ENCODE measurements at places on chromosomes 1 and 21. TPM values are rescaled to one million over a fixed set of nuclear protein-coding genes. Genes with fewer than 3 reads are reported as not detected.
A peak's percentile ranks its signal among the peaks of the same experiment; 100 is the strongest.

Gene HFM1
- 7.1 TPM for total RNA-seq

Gene ZCCHC17
- 29.5 TPM for total RNA-seq

Gene MYOCOS
- total RNA-seq: not detected

Gene PLA2G2A
- 26.1 TPM for total RNA-seq

Gene ANGPTL1
- total RNA-seq: 0.43 TPM

Gene CORT
- total RNA-seq: not detected

Gene C2CD4D
- total RNA-seq: 0.43 TPM

Gene CHIA
- 1.9 TPM for total RNA-seq

Gene CNTN2
- 6.3 TPM for total RNA-seq

Gene PLEKHG5
- total RNA-seq: 30.6 TPM

Gene CFHR5
- not detected for total RNA-seq

Gene TTC24
- total RNA-seq: not detected

Gene INPP5B
- 16.1 TPM for total RNA-seq

Gene NOS1AP
- 10.3 TPM for total RNA-seq

DNA sequence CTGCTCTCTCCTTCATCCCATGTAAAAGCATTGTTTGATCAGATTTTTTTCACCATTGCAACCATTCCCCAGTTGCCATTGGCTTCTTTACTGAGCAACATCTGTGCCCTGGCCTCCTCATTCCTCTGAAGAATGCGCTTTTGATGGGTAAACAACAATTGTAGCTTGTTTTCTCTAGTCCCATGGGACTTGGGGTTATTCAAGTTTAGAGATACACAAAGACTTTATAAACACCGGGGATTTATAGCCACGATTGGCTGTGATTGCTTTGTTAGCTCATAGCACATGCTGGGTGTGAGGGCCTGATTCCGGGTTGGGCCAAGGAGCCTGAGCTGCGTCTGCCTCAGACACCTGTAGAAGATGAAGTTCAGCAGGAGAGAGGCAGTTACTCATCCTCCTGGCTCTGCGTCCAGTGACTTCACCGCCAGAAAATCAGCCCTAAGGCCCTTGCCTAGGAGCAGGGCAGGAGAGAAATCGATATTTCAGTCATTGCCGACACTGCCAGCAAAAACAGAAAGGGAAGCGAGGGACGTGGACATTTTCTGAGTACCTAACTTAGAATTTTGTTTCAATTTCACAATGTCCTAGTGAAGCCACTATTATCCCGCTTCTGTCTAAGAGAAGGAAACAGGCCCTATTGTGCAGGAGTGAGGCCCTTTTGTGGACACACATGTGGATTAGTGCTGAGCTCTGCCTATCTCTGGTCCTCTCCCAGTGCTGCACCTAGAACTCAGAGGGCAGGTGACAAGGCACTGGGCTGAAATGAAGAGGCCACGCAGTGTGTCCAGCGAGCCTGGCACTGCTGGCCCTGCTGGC is 159.8 kb upstream of the USP24 start:
- DNase-seq: no peak

DNA sequence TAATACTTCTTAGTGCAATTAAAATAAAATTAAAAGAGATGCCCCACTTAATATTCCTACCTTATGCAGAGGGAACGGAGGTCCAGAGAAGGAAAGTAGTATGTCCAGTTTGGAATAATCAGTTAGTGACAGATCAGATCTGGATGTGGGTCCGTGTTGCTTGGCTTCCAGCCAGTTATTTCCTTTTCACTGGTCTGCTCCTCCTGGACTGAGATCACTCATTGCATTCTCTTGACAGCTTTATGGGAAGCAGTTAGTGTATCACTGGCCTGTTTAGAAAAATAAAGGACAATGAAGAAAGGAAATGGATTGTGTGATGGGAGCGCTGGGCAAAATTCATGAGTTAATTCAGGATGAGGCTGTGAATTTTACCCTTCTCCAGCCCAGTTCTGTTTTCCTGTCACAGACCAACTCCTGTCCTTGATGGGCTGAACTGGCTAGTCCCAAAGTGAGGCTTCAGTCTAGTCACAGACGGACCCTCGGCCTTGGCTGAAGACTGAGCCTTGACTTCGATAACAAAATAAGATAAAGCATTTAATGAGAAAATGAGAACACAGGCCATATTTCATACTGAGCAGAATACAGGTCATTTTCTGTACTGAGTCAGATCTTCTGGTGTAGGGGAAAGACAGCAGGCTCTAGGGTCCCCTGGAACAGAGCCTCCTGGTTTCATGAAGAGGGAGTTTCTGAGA is 85.2 kb upstream of the TRABD2B start:
- no peak for DNase-seq

- DNase-seq: no peak
These were observed 167.2 kb upstream of the PDE4B start for GRCh38 chr1:65625528-65625927.

- DNase-seq: no peak
These were observed 8.7 kb upstream of the SLC25A24 start for GRCh38 chr1:108208724-108209446.

- no peak for DNase-seq
These were observed 18.4 kb downstream of the OLIG1 start for GRCh38 chr21:33088384-33088783.

DNA sequence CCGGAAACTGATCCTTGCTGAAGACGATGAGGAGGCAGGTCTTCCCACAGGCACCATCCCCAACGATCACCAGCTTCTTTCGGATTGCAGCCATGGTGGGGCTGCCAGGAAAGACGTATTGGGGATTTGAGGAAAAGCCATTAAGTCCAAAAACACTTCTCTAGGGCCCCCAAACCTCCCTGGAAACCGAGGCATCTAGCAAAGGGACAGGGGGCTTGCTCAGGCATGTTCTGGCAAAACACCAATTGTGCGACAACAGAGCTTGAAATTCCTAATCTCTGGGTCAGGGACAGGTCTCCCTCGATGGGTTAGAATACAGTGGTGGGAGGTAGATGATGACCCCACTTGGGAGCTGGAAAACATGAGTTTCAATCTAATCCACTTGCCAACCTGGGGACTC is 3.2 kb downstream of the RHOC start:
- DNase-seq: no peak

- DNase-seq: no peak
These were observed 440 bp downstream of the PIGP start for GRCh38 chr21:37072274-37072987.

GRCh38 chr1:237613984-237614383 is 276.7 kb downstream of the ZP4 start:
- DNase-seq: no peak

DNA sequence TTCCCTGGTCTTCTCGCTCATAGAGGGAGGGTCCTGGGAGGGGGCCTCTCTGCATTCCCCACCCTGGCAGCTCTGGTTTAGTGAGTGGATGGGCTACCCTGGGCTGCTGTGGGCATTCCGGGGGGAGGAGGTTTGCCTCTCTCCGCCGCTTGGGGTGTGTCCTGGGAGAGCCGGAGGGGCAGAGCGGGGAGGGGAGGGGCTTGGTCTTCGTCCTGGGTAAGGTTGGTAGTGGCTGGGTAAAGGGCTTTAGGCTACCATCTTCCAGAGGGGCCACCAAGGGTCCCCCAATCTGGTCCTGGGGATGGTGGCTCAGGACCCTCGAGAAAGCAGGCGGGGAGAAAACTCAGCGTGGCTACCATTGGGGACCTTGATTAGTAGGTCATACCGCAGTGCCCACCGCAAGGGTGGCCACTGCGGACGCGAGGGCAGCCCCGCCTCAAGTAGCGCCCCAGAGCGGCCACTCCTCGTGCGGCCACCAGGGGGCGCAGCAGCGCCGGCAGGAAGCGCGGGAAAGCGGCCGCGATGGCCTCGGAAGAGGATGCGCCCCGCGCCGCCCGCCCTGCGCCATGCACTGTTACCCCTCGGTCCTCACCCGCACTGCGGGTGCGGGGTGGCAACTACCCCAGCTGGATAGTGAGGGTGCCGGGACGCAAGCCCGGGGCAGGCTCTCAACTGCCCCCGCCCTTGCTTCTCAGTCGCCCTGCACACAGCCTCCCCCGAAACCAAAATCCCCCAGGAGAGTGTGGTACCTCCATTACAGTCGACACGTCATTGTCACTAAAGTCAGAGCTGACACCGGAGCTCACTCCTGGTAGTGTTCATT is 44.1 kb upstream of the SLC25A33 start:
- peak; percentile 80 for DNase-seq

- DNase-seq: no peak
These were observed 1.6 kb downstream of the CA14 start for GRCh38 chr1:150259217-150259616.

GRCh38 chr21:15732290-15732995 is 2.7 kb downstream of the USP25 start:
- DNase-seq: no peak

DNA sequence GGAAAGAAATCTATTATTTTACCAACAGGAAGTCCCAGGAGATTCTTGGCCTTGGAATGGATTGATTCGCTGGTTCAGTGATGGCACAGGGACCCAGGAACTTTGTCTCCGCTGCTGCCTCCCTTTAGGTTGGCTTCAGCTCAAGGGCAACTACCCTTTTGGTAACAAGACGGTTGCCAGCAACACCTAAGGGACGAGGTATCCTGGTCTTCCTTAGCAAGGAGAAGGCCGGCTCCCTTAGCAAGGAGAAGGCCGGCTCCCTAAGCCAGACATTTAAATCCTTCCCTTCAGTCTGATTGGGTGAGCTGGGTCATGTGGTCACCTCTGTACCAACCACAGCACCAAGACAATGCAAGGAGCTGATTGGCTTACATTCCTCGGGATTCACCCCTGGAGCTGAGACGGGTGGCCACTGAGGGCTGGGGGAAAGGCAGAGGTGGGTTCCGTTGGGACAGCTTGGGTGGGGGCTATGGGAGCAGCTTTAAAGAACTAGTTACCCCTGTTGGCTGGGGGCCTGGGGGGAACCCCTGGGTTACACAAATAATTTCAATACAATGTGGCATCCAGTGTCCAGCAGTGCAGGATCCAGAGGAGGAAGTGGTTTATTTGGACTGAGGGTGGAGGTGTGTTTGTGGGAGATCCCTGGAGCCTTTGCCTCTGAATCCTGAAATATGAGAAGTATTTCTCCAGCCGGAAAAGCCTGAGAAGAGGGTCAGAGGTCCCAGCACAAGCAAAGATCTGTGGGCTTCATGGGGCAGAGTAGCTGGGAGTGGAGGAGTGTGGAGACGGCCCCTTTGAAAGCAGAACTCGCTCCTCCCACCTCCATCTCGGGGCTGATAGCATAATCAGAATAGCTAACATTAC is 20.7 kb upstream of the CLIC4 start:
- no peak for DNase-seq

DNA sequence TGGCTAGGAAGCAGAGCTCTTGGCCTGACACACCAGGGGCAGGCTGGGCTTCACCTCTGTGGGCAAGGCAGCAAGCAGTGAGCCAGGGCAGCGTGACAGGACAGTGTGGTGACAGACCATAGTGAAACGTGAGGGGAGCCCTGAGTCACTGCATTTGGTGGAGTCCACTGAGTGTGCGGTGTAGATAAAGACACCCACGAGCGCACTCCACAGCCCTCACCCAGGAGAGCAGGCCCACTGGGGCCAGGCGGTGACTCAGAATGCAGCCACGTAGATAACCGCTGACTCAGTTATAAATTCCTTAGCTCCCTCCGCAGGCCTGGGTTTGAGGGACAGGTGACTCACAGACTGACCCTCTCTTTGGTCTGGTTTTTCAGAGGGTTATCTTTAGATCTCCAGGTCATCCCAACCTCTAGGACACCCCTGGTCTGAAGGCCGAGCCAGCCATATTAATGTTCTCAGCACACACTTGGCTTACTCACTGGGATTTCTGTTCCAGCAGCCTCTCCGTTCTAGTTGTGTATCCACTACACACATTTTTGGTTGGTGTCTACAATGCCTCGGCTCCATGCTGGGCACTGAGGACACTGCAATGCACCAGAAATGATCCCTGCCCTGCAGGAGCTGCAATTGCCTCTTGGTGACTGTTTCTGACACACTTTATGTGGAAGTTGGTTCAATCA is 90.2 kb upstream of the TSPAN2 start:
- DNase-seq: no peak

- DNase-seq: no peak
These were observed 4.6 kb downstream of the IFFO2 start for GRCh38 chr1:18951818-18952391.

DNA sequence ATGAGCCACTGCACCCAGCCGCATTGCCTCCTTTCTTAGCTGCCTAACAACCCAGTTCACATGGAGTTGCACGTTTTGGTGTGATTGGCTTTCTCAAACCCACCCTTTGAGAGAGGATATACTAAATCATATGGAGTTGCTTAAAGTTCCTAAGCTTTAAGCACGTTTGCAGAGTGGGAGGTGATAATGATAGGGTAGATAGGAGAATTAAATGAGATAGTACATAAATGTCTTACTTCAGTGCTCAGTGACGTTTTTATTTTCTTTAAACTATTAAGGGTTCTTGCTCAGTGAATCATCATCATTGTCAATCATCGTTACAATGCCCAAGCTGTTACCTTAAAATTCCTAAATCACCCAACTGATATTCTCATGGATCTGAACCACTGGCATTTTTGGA is 2.9 kb upstream of the SH3D21 start:
- DNase-seq: no peak

DNA sequence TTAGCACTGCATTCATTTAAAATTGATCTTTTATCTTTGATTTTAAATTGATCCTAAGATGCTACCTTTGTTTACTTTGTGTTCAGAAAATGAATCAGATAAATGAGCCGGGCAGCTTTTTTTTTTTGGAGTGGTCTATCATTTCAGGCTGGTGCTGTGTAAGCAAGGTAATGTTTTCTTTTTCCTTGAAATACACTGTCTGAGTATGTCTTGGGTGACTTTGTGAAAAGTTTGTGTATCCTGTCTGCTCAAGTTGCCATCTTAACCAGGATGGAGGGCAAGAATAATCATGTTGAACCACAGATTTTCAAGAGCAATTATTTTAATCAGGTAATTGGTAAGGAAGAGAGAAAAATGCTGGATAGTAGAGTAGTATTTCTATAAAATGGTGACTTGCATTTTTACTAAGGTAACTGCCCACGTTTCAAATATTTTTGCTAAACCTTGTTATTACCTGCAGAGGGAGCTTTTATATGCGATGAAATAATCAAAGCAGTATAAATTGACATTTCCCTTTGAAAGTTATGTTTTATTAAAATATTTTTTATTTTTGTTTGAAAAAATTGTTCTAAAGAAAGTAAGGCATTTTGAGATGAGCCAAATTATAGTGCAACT is 11.1 kb downstream of the ADGRL2 start:
- no peak for DNase-seq
